Non-pigmented ciliary epithelial cell (primary cell): ENCODE measurements at places on chromosomes 16 and 17.

GRCh38 chr16:68046106-68046505, 23.0 kb downstream of the DUS2 start:
- no peak for DNase-seq

- no peak for DNase-seq
Observed at GRCh38 chr17:81518785-81519283, 6.2 kb upstream of the ACTG1 start.

GRCh38 chr16:49424961-49425360, 51.4 kb downstream of the C16orf78 start:
- DNase-seq = no peak

DNA sequence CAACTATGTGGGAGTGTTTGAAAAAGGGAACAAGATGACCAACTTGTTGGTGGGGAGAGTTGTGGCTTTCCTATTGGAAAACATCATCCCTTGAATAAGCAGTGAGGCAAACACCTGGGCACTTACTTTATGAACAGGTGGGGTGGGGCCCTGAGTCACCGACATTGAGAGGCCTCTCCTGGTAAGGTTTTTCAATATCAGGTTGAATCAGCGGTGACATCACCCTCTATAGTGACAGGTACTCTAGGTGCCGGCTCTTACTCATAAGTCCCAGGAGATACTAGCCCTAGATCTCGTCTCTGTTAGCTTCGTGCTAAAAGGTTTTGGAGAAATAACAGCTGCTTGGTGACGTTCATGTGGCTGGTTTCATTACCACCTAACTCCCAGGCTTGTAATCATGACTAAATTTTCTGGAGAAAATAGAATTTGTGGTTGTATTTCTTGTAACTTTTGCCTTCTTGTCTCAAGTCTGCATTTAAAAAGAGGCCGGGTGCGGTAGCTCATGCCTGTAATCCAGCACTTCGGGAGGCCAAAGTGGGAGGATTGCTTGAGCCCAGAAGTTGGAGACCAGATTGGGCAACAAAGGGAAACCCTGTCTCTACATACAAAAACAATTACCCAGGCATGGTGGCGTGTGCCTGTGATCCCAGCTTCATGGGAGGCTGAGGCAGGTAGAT, 19.3 kb downstream of the CDH1 start:
- no peak for DNase-seq

DNA sequence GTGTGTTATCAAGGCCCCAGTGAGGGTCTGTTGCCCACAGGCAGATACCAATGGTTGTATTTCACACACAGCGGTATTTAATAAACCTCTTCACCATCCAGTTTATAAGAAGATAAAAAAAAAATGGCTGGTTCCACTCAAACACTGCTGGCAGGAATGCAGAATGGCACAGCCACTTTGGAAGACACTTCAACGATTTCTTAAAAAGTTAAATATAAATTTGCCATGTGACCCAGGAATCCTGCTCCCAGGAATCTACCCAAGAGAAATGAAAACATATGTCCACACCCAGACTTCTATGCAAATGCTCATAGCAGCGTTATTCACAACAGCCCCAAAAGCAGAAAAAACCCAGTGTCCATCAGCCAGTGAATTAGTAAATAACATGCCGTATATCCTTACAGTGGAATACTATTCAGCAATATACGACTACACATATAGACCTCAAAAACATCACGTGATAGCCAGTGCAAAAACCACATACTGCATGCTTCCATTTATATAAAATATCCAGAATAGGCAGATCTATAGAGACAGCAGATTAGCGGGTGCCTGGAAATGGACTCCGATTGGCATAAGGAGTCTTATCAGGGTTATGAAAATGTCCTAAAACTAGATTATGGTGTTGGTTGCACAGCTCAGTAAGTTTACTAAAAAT, 38.7 kb downstream of the XYLT1 start:
- no peak for DNase-seq

DNA sequence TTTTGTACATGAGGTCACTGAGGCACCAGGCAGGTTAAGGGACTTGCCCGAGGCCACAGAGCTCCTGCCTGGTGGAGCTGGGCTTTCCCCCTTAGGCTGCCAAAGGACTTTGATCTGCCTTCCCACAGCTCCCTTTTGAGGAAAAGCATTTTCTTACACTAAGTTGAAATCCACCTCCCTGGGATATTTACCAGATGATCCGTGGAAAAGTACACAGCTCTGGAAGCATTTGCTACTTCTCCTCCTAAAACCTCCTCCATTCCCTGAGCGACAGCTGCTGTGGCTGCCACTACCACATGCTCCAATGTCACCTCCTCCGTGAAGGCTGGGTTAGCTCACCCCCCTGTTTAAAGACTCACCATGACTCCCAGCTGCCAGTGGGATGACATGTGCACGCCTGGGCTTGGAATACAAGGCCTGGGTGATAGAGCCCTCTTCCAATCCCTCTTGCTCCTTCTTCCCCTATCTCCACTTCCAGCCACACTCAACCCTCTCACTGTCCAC, 1.2 kb upstream of the MPRIP start:
- DNase-seq = no peak

DNA sequence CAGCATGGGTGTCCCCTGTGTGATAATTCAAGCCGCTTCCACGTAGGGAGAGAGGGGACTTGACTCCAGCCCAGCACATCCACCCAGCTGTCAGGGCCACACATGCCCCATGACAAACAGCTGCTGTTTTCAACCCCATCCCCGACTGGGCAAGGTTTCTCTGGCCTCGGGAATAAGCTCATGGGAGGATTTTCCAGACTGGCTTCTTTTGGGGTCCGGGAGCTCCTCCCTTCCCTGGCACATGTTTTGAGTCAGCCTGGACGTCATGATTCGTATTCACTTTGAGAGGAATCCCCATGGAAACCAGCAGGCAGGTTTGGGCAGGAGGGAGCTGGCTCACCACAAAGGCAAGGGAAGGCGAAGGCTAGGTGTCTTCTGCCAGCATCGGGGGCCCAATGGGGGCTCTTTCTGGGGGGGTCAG, 156.4 kb downstream of the CMIP start:
- DNase-seq = no peak

DNA sequence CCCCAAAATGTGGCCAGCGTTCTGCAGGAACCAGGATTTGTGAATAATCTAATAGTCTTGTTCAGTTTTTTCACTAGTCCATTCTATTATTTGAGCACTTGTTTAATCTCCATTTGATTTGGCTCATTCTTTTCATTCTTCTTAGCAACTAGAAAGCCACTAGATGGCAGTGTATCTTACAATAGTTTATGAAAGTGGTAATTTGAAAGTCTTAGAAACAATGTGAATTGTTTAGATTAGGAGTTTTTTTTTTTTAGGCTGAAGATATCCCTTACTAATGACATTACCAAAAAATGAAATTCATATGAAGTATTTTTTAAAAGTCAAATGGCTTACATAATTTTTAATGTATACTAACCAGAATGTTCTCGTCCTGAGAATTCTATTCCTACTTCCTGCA, 6.7 kb downstream of the ERI2 start:
- DNase-seq = no peak

- no peak for DNase-seq
Observed at GRCh38 chr16:67667453-67667816, 821 bp downstream of the C16orf86 start.
